ENCODE measurements at places on chromosomes 2 and 18. TPM values are rescaled to one million over a fixed set of nuclear protein-coding genes. Genes with fewer than 3 reads are reported as not detected.
A peak's percentile ranks its signal among the peaks of the same experiment; 100 is the strongest.

- peak; percentile 29 for DNase-seq
Observed at GRCh38 chr2:240567872-240568677, at the start of gene RNPEPL1. Gene RNPEPL1 (plus strand): TSS chr2:240568484. CDS start chr2:240568587, 103 bp downstream.

DNA sequence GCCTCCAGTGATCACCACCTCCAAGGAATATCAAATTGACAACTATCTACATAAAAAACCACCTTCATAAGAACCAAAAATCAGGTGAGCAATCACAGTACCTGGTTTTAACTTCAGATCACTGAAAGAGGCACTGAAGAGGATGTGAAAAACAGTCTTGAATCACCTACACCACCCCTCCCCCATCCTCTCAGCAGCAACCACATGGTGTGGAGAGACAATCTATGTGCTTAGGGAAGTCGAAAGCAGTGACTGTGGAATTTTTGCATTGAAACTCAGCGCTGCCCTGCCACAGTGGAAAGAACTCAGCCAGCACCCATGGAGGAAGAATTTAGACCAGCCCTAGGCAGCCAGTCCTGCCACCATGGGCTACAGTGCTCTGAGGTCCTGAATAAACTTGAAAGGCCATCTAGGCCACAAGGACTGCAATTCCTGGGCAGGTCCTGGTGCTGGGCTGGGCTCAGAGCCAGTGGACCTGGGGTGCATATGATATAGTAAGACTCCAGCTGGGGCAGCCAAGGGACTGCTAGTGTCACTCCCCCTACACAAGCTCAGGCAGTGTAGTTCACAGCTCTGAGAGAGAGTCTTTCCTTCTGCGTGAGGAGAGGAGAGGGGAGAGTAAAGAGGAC lies 75.6 kb downstream of the ATL2 start:
- DNase-seq = no peak

DNA sequence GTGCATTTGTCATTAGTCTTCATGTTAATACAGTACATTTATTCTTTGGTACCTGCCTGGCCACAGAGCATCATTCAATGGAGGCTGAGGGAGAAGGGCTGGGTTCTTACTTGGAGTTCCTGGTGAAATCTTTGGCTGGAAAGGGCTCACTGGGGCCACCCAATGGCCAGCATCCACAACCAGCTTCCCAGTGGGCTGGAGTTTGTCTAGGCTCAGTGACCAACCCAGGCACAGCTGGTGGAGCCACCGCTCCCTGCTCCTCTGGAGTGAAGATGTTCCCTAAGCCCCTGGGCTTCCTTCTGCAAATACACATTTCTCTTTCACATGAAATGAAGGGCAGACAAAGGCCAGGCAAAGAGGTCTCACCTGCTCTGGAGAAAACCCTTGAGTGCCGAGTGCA lies 34.4 kb downstream of the EHD3 start:
- DNase-seq = no peak

- DNase-seq = no peak
Observed at GRCh38 chr2:199693861-199694260, 157.1 kb downstream of the FTCDNL1 start.

DNA sequence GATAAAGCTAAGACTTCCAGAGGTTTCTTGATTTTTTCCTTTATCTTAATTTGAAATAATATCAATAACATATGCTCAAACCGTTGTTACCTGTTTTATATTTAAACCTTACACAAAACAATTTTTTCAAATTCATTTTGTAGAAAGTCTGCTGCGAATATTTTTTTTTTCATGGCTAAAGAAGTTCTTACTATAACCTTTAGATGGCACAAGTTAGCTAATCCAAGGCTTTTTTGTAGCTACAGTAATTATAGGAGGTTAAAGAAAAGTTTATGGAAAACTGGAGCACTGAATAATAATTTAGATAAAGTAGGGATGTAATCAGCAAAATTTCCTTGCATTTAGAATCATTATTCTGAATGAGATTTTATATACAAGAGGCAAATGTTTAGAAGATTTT lies 78.0 kb upstream of the PNPT1 start:
- DNase-seq = peak; percentile 75

The OBSL1 gene
- 15.2 TPM for polyA plus RNA-seq

- DNase-seq = no peak
Observed at GRCh38 chr2:238403632-238404405, 22.9 kb upstream of the ASB1 start.

The SLC14A1 gene
- polyA plus RNA-seq = 8.0 TPM

- no peak for DNase-seq
Observed at GRCh38 chr2:31947871-31948270, 62.9 kb downstream of the MEMO1 start.

DNA sequence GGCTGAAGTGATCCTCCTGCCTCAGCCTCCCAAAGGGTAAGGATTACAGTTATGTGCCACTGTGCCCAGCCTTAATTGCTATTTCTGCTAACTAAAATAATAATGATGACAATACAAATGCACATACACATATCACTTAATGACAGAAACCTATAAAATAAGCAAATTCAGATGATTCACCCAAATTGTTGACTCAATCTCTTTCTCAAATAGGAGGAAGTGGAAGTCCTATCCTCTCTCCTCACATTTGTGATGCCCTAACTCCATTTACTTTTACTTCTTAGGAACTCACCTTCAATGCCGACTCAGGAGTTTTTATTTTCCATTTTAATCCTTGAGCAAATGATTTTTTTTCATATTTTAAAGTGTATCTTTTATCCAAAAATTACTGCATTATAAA lies 24.5 kb upstream of the RAPH1 start:
- no peak for DNase-seq

- no peak for DNase-seq
Observed at GRCh38 chr18:32371384-32371783, 99.3 kb downstream of the GAREM1 start.

DNA sequence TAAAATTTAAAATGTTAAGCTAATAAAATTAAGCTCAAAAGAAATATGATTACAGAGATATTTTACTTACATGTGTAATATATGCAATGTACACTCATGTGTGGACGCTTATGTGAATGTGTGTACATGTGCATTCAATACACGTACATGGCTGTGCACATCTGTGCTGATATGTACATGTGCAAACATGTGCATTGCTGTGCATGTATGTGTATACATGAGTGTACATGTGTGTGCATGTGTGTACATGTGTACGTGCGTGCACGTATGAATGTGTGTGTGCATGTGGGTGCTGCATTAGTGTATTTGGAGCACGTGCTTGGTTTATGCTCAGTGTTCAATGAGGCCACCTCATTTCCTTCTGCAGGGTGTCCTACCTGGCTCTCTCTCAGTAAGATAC lies 88.2 kb upstream of the TMEM18 start:
- no peak for DNase-seq

DNA sequence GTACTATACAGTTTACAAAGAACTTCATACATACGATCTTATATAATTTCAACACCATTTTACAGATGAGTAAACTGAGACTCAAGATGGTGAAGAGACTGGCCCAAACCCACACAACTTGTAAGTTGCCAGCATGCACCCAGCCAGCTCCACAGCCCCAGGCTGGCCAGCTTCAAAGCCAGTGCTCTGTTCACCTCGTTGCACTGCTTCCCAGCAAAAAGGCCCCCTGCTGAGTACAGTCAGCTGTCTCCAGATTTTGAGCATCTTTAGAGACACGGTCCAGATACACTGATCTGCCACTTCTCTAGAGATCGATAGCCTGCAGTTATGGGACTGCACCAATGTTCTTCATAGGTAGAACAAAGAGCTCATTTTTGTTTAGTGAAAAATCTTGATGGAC lies 257.2 kb upstream of the CHAC2 start:
- DNase-seq = no peak

DNA sequence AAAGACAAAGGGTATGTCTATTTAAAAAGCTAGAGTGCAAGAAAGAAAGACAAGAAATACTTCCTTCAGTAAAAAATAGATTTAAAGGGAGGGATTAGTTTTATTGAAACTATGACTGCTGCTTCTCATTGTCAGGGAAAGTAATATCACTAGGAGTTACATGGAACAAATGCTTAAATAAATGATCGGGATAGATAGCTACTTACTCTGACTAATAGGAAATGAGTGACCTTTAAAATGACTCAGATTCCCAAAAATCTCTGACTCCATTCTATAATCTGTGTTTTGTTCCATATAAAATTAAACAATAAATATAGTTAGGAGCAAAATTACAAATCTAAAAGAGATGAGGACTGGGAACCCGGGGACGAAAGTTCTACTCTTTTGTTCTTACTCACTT lies 669.3 kb downstream of the NR4A2 start:
- DNase-seq = peak; percentile 0

GRCh38 chr18:56804395-56804794 lies 153.2 kb downstream of the WDR7 start:
- DNase-seq = no peak

The COL3A1 gene
- polyA plus RNA-seq = 519 TPM

GRCh38 chr2:240405684-240406313 lies 29.7 kb upstream of the GPC1 start:
- DNase-seq = no peak

- DNase-seq = peak; percentile 26
Observed at GRCh38 chr2:39697454-39697853, 31.7 kb downstream of the TMEM178A start.

- no peak for DNase-seq
Observed at GRCh38 chr2:240570531-240571313, 2.4 kb downstream of the RNPEPL1 start.

GRCh38 chr2:216131175-216131926 lies 22.2 kb downstream of the XRCC5 start:
- DNase-seq = peak; percentile 19

- DNase-seq = no peak
Observed at GRCh38 chr2:174205562-174205961, 42.8 kb downstream of the OLA1 start.

DNA sequence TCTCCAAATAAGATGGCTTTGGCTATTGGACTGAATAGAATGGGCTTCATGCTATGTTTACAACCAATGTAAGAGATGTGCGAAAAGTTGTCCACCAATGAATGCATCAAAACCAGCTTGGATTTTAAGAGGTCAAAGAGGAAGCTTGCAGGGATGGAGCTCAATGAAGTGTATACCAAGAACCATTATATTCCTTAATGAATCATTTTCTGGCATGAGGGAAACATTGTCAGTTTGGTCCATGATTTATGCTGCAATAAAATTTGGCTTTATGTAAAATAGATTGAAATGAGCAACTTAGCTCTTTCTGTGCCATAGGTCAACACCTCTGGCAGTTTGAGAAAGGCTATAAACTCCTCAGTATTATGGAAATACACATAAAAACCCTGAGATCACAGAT lies 107.3 kb downstream of the SH3BP4 start:
- DNase-seq = no peak

The LRP2 gene
- polyA plus RNA-seq = not detected

The KHK gene
- polyA plus RNA-seq = 0.17 TPM

DNA sequence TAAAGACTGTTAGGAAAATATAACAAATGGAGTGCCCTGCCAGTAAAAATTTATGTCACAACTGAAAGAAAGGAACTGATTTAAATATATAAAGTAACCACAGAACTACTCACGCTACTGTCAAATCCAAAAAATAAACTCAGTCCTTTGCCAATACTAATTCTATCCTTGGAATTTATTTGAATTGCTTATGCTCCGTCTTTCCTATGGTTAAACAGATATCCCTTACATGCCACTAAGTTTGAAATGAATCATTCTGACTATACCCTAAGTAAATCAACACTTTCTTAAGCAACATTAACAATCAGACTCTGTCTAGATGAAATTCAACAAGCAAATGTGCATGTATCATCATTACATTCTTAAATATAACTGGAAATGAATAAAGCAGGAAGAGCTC lies 9.8 kb downstream of the HNRNPLL start:
- DNase-seq = peak; percentile 61

The PDE11A gene
- 0.03 TPM for polyA plus RNA-seq

DNA sequence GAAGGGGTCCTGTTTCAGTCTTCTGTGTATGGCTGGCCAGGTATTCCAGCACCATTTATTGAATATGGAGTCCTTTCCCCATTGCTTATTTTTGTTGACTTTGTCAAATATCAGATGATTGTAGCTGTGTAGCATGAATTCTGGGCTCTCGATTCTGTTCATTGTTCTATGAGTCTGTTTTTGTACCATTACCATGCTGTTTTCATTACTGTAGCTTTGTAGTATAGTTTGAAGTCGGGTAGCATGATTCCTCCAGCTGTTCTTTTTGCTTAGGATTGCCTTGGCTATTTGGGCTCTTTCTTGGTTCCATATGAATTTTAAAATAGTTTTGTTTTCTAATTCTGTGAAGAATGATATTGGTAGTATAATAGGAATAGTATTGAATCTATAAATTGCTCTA lies 6.0 kb downstream of the SH3YL1 start:
- no peak for DNase-seq

- peak; percentile 67 for DNase-seq
Observed at GRCh38 chr2:11477994-11478393, 12.0 kb upstream of the E2F6 start.

GRCh38 chr2:158730621-158731140 lies 64.4 kb upstream of the DAPL1 start:
- no peak for DNase-seq

GRCh38 chr2:219078126-219078525 lies 17.4 kb upstream of the IHH start:
- DNase-seq = no peak

GRCh38 chr18:58288921-58289797 lies 245.1 kb downstream of the NEDD4L start:
- DNase-seq = peak; percentile 80

GRCh38 chr18:22469061-22469734 lies 51.5 kb upstream of the CTAGE1 start:
- no peak for DNase-seq

The MAPRE3 gene
- 21.0 TPM for polyA plus RNA-seq
